Activated naive CD4-positive, alpha-beta T cell treated with Interleukin-2 at 50 U/mL for 16 hours (primary cell): ENCODE measurements at places on chromosomes 11 and 22.

GRCh38 chr11:122179961-122180834 is 64.2 kb upstream of the BLID start:
- DNase-seq = no peak

DNA sequence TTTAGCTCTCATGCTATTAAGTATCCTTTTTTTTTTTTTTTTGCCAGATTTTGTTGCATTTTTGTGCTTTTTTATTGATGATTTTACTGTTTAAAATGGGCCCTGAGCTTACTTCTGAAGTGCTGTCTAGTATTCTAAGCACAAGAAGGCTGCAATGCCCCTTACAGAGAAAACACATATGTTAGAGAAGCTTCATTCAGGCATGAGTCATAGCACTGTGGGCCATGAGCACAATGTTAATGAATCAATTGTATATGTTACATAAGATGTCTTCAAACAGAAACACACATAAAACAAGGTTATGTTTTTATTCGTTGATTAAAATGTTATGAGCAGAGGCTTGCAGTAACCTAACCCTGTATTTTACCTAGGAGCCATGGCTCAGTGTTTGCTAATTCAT is 117.8 kb upstream of the C11orf87 start:
- DNase-seq = no peak

- no peak for DNase-seq
Measured at GRCh38 chr11:69170704-69171103, 15.0 kb downstream of the SMIM38 start.

- no peak for DNase-seq
Measured at GRCh38 chr22:41052661-41053490, 39.5 kb upstream of the EP300 start.

GRCh38 chr11:114033066-114033465 is 26.4 kb upstream of the ZBTB16 start:
- no peak for DNase-seq

DNA sequence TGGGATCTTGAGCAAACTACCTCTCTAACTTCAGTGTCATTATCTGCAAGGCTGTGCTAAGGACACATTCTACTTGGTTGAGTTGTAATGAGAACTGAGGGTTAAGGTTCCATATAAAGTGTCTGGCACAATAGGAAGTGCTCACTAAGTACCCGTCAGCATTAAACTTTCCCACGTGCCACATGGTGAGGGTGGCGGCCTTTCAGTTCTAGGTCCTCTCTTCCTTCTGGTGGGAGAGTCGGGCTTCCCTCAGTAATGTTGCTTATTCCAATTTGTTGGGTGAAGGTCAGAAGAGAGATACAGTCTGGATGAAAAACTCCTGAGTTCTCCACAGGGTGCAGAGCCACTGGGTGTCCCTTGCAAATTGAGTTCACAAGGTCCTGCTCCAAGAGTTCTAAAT is 4.6 kb upstream of the CD6 start:
- no peak for DNase-seq

- peak; percentile 60 for DNase-seq
Measured at GRCh38 chr11:46537537-46538295, 56.1 kb downstream of the AMBRA1 start.

DNA sequence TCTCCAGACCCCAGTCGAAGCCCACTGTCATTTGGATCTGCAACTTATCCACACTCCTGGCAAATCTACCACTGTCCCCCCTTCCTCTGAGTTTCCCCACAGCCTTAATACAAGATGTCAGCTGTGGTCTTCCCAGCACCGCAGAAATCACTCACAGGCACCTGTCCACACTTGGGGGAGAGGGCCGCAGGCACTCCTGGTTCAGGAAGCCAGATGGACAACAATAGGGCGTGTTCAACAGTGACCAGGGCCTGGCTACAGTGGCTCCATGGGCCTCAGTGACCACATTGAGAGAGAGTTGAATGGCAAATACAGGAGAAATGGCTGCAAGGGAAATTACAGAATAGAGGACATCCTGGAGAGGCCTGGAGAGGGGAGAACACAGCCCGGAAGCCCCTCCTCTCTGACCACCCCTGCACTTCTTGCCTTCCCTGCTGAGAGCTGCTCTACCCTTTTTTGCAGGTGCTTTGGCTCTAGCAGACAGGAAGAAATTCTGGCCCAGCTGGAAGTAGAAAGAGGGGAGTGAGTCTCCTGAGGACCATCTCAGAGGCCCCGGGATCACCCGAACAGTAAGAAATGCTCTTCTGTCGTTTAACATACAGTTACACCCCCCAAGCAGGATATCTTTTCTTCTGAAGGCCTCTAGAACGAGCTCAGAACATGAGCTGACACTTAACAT is 164.6 kb downstream of the FEZ1 start:
- no peak for DNase-seq

DNA sequence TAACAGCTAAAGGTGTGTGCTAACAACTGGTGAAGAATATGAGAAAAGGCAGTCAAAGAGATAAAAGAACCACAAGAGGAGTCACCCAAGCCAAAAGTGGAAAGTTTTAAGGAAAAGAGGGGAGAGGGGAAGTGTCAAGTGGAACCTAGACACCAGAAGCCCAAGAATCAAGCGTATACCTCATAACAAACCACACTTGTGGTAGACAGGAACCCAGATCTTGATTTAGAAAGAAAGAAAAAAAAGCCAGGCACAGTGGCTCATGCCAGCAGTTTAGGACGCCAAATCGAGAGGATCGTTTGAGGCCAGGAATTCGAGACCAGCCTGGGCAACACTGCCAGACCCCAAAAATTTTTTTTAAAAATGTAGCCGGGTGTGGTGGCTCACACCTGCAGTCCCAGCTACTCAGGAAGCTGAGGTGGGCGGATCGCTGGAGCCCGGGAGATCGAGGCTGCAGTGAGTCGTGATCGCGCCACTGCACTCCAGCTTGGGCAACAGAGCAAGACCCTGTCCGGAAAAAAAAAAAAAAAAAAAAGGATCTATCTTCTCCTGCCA is 877 bp downstream of the SLC25A17 start:
- no peak for DNase-seq

DNA sequence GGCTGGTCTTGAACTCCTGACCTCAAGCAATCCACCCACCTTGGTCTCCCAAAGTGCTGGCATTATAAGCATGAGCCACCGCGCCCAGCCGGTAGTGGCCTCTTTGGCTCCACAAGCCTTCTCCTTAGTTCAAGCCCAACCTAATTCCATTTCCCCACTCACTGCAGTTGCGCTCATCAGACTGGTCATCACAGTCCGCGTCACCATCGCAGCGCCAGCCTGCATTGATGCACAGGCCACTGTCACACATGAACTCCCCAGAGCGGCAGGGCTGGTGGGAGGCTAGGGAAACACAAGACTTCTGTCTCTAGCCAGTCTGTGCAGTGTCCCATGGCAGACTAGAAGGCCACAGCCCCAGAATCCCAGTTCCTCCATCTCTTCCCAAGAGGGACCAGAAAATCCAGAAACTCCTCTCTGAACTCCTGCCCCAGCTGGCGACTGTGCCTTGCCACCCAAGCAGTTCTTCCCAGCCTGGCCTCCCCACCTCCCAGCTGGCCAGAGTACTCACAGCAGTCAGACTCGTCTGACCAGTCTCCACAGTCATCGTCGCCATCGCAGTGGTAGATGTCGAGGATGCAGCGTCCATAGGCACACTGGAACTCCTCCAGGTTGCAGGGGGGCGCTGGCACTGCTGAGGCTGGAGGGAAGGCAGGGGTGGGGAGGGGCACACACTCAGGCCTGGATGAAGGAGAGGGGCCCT is 19.8 kb downstream of the LRP4 start:
- no peak for DNase-seq

- DNase-seq = peak; percentile 52
Measured at GRCh38 chr11:69301455-69302401, 7.8 kb downstream of the MYEOV start.

DNA sequence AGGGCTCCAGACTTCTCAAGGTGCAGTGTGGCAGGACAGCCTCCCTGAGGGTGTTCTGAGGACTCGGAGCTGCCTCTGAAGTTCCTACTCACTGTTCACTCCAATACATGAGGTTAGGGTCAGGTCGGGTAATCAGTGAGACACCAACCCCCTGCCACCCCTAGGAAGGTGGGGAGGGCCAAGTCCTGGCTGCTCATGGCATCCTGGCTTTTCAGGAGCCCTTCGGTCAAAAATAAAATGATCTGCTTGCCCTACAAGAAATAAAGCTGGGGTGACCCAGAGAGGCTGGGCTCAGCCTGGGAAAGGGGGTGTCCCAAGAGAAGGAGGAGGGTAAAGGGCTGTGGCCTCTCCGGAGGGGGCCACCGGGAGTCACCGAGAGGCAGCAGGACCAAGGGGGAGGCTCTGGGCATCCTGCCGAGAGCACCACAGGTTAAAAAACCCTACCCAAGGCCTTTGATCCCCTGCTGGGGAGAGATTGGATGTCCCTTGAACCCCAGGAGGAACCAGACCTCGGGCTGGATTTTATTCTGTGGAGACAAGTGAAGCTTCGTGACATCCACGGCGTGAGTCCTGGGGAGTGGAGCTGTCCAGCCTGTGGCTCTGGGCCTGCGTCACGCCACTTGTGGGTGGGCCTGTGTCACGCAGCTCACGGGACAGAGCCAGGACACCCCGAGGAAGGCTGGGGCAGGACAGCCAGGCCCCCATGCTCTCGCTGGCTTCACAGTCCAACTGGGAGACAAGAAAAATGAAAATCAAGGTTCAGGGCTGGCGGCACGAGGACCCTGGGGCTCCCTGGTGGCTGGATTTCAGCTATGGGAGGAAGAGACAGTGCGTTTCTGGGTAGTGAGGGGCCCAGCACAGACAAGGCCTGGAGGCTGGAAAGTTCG is 102.2 kb upstream of the FGF3 start:
- DNase-seq = no peak

DNA sequence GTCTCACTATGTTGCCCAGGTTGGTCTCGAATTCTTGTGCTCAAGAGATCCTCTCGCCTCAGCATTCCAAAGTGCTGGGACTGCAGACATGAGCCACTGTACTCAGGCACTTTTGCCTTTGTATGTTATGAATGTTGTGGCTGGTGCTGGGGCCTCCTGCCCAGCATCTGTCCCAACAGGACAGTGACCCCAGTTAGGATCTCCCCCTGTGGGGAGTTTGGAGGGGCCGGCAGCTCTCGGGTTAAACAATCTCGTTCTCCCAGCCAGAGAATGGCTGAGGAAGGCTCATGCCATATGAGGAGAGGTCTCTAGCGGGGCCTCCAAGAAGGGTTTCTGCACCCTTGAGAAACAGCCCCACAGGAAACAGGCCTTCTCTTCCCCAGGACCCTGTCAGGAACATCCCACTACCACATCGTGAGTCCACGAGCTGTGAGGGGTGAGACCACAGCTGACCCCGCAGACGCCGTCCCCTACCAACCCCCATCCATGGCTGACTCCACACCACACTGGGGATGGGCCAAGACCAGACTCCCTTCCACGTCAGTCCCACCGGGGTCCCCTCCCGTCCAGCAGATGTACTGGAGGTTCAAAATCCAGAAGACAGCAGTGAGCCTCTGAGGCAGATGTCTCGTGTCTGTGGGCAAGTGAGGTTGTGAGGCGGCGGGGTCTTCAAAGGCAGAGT is 54.1 kb downstream of the SHANK2 start:
- DNase-seq = no peak

- DNase-seq = peak; percentile 60
Measured at GRCh38 chr11:2898366-2899079, 12.9 kb upstream of the CDKN1C start.

GRCh38 chr11:60362241-60362640 is 16.1 kb upstream of the MS4A7 start:
- no peak for DNase-seq

GRCh38 chr11:76728227-76728626 is 54.9 kb upstream of the TSKU start:
- DNase-seq = no peak

DNA sequence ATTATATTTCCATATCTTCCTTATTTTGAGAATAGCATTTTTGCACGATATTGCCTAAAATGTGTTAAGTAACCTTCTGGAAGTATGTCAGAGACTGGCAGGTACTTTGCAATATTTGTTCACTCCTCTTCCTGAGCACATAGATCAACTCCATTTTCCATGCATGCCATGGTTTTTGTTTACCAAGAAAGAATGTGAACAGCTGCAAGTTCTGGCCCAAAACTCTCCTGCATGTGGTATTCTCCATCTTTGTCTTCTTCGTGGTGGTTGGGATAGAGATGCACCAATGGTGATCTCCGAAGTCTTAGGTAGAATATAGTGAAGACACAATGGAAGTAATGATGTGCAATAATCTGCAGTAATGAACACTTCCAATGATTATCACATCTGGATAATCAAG is 2241.0 kb upstream of the RAG2 start:
- DNase-seq = no peak

GRCh38 chr22:19723983-19724827 is 866 bp downstream of the GP1BB start:
- peak; percentile 21 for DNase-seq

DNA sequence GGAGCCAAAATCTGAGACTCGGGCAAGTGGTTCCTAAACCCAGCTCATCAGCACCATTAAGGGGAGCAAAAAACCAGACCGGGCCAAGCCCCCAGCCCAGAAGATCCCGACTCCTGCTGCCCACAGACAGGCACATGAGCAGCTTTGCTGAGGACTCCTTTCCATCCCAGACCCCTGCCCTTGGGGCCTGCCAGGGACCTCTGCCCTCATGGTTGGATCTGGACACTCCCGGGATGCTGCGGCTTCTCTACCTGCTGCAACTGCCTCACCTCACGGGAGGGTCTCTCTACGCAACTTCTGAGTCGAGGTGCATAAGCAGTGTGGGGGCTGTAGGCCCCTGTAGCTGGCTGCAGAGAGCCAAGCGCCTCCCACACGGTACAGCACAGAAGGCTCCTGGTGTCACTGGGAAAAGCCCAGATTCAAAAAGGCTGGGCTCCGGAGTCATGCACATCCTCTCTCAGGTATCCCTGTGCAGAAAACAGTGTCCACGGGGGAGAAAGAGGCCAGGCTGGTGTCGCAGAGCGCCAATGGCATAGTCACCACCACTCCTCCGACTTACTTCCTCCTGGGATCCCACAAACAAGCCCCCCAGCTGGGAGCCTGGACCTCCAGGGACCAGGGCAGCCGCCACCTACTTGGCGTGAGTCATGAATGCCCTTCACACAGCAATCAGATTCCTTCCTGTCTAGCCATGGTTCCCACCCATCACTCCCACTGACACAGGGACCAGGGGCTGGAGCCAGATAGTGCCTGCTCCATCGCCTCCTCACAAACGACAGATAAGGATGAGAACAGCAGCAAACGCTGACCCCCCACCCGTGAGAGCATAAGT is 122.1 kb downstream of the BCR start:
- DNase-seq = no peak

DNA sequence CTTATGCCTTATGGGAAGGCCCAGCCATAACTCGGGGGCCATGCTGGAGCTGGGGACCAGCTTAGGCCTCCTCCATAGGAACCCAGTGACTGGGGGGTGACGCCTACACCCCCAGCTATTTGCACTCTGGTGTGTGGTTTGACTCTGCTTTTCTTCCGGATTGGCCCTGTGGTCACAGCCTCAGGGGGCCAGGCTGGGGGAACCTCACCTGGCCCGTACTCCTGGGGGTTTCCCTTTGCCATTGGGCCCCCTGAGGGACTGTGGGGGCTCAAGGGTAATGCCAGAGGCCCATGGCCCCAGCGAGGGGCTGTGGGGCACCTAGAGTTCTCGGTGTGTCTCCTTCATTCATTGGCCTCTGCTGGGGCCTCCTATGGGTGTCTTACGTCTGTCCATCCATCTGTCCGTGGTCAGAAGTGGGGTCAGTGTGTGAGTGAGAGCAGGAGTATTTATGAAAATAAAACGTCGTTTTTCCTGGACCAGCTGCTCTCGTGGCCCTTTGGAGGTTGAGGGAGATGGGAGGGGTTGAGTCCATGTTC is 6.3 kb upstream of the SH3BP1 start:
- DNase-seq = peak; percentile 55

- DNase-seq = no peak
Measured at GRCh38 chr11:68343761-68344256, 31.4 kb downstream of the LRP5 start.

- DNase-seq = no peak
Measured at GRCh38 chr11:69521457-69521856, 40.0 kb downstream of the LINC01488 start.
